ENCODE measurements at places on chromosomes 7 and 10.

DNA sequence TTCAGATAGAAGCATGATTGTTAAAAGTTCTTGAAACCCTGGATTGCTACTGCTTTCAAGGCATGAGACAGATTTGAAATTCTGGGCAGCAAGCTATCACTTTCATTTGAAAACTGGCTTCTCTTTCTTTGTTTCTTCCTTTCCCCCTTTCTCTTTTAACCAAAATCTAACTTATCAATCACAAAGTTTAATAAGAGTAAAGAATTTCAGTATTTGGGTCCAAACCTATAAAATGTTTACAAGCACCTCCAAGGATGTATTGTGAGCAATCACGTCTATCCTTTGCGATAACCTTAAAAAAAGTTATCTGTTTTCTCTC, 21.6 kb upstream of the RPA3 start:
- DNase-seq, result no peak

DNA sequence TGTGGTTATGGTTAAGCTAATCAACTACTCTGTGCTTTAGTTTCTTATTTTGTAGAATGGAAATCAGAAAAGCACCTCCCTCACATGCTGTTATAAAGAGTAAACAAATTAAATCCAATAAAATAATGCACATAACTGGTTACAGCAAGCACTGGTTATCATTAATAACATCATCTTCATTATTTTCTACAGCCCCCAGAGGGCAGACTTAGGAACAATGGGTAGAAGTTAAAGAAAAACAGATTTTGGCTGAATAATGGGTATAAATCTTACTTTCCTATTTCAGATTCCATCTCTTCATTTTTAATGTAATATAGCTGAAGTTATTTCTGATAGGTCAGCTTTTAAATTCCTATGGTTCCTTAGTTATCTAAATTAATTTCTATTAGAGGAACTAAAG, 126.5 kb downstream of the DOCK4 start:
- peak; percentile 18 for DNase-seq

GRCh38 chr10:75607576-75607975, 176.2 kb downstream of the LRMDA start:
- DNase-seq, result no peak

GRCh38 chr7:70785427-70785826, 346.5 kb upstream of the GALNT17 start:
- no peak for DNase-seq

DNA sequence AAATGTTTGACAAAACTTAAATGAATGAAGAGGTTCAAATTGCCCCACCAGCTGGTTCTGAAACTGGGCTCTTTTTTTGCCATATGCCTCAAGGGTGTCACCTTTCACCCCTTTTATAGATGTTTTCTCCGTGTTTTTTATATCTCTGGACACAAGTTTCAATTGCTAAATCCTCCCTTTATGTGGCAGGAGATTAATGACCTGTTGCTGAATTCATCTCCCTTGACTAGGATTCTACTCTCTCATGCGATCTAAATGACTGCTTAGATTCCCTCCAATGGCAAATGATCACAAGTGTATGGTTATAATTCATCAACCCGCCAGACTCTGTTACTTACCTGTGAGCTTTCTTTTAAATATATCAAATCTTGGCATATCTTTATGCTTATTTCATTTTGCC, 677.0 kb upstream of the POT1 start:
- no peak for DNase-seq

DNA sequence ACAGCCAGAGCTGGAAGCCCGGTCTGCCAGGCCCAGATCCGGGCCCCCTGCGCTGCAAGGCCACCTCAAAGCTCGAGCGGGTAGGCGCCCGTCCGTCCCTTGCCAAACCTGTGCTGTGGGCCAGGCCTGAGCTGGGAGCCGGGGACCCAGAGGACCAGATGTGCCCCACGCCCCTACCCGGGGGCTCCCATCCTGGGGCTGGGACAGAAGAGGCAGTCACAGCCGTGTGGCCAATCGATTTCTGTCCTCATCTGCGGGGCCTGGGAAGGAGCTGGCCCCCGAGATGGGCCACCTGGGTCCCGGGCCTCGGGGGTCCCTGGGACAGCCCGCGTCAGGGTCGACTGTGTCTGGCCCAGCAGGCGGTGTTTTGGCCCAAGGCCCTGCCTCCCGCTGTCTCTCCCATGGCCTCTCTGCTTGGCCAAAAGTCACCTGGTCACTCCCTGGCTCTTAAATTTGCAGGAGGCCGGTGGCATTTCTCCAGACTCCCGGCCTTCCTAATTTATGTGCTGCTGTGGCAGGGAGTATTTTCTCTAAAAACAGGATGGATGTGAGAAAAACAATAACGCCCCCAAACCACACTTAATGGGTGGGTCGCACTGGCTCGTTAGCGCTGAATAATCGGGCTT, 63.8 kb downstream of the UNCX start:
- DNase-seq, result no peak

GRCh38 chr10:121152033-121152432, 300.9 kb downstream of the WDR11 start:
- DNase-seq, result no peak

DNA sequence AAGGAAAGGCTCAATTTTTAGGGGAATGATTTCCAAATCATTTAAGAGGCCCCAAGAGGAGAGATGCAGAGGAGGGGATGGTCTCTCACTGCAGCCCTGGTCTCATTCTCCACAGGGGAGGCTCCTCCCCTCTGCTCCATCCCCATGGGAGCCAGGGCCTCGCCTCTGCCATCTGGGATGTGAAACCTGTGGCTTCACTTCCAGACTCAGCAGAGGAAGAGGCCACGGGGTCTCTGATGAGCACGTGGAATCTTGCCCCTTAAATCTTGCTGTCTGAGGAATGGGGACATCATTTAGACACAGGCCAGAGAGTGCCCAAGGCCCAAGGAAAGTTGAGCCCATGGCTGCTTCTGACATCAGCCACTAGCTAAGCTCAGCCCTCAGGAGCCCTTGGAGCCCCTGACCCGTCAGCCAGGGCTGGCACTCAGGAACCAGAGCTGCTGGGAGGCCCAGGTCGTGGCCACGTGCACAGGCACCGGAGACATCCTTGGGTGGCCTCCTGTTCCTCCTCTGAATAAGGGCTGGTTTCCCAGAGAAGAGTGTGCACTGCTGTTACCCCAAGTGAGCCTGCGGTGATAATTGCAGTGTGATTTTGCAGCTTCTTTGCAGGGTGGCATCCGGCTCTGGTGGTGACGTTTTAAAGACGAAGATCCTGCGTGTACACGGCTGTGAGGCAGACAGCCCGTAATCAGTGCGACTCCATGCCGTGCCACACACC, 50.5 kb downstream of the VIPR2 start:
- DNase-seq, result no peak
